ENCODE measurements at places on chromosomes 5 and 9. TPM values are rescaled to one million over a fixed set of nuclear protein-coding genes. Genes with fewer than 3 reads are reported as not detected.

CPLANE1 gene
- total RNA-seq: 7.0 TPM

DNM1 gene
- total RNA-seq: 1.4 TPM

- H3K27ac ChIP-seq: peak overlapping the region; percentile 7
- no peaks in the 10 kb centered on the region for H3K27me3 ChIP-seq
Measured at GRCh38 chr9:137611623-137612609, 6.4 kb downstream of the ARRDC1 start.

NIPSNAP3A gene
- 18.7 TPM for total RNA-seq

DNA sequence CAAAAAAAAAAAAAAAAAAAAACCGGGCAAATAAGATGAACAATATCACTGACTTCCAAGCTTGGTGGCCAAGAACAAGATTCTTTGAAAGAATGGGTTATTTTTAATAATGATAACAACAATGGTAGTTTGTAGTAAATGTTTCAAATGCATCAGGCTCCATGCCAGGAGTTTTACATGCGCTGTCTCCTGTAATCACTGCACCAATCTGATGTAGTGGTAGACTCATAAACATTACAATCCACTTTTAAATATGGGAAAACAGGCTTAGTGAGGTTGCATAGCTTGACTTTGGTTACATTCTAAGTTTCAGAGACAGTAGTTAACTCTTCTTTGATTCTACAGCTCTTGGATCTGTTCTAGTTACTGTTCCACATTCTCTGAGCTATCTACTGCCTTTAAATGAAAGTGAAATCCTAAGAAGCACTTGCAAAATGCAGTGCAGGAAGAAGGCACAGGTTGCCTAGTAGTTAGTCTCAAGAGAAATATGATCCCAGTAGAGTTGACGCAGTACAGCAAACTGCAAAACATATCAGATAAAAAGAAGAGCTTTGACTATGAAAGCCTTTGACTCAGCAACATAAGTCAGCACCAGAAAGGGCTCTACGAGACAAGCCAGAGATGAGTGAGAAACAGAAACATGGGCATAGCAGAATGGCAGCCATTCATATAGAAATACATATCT lies 62.1 kb downstream of the PDE4D start:
- no peak for DNase-seq

DNA sequence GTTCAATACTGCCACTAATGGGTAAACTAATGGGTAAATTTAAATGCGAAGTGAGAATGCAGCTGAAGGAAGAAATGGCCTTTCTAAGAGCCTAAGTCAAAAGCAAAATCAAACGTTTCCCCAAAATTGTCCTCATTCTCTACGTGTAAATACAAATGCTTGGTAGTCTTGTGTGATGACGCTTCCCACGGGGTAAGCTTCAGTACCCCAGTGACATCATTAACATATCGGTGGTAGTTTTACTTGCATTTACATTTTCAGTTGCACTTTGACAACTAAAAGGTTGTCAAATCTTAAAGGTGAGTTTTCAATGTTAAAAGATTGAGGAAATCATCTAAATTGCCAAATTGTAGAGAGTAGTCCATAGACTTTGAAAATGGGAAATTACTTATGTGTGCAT lies 550.7 kb upstream of the CCNG1 start:
- H3K27ac ChIP-seq: no peak overlapping the region
- no peaks in the 10 kb centered on the region for H3K36me3 ChIP-seq
- DNase-seq: no peak
- H3K4me1 ChIP-seq: no peaks in the 10 kb centered on the region
- H3K4me3 ChIP-seq: no peak overlapping the region
- H3K27me3 ChIP-seq: no peaks in the 10 kb centered on the region
